ENCODE measurements at places on chromosomes 12 and 14.

GRCh38 chr12:70482764-70483163 is 116.7 kb downstream of the KCNMB4 start:
- DNase-seq, result no peak

DNA sequence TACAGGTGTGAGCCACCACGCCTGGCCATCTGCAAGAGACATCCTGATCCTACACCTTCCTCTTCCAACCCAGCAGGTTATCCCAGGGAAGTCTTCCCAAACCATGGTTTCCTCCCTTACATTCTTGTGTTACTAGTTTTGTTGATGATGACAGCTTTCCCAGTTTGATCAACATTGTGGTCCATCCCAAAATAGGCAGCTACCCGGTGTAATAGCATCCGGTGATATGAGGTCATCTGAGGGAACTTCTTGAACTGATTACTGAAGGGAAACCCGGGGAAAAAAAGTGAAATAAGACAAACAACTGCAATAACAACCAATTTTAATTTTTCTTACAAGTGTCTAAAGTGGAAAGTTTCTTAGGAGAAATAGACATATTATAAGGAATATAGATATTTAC is 45.3 kb upstream of the STAC3 start:
- DNase-seq, result no peak

DNA sequence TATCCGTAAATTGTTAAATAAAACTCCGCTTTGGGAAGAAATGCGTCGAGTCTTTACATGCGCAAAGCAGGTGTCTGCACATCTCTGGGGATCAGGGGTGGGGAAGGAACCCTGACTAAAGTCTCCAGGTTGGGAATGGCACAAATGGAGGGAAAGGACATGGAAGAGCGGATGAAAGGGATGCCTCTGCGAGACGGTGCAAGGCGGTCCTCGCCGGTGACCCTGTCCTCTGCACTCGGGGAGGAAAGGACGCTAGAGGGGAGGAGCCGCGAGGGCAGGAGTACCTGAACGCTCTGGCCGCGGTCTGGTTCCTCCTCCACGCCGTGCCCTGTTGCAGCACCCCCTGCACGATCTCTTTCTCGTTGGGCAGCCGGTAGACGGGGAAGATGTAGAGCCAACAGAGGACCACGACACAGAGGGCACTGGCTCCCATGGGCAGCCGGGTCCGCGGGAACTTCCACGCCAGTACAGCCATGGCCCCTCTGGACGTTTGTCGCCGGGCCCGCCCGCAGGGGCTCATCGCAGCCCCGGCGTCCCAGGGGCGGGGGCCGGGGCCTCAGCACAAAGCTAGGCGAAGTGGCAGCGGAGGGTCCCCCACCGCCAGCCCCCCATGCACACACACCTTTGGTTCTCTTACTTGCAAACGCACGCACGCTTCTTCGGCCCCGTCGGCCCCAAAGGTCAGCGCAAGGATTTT is 646 bp downstream of the ST8SIA1 start:
- DNase-seq, result no peak

DNA sequence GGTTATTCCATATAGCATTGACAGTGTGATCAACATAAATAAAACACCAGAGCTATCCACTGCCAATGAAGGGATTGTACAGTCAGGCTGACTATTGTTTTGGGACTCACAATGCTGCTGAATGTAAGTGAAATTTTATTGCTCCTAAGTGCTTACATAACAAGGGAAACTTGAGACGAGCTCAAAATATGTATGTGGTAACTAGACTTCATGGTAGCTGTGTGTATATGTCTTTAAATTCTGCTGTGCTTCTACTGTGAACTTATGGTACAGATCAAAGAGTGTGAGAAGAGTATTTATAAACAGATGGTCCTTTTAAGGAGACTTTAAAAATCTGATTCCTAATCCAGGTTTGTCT is 6.9 kb downstream of the FLRT2 start:
- no peak for DNase-seq

- no peak for DNase-seq
Measured at GRCh38 chr14:72350215-72350614, 418.0 kb downstream of the RGS6 start.

GRCh38 chr12:110600254-110600653 is 13.7 kb upstream of the TCTN1 start:
- no peak for DNase-seq

DNA sequence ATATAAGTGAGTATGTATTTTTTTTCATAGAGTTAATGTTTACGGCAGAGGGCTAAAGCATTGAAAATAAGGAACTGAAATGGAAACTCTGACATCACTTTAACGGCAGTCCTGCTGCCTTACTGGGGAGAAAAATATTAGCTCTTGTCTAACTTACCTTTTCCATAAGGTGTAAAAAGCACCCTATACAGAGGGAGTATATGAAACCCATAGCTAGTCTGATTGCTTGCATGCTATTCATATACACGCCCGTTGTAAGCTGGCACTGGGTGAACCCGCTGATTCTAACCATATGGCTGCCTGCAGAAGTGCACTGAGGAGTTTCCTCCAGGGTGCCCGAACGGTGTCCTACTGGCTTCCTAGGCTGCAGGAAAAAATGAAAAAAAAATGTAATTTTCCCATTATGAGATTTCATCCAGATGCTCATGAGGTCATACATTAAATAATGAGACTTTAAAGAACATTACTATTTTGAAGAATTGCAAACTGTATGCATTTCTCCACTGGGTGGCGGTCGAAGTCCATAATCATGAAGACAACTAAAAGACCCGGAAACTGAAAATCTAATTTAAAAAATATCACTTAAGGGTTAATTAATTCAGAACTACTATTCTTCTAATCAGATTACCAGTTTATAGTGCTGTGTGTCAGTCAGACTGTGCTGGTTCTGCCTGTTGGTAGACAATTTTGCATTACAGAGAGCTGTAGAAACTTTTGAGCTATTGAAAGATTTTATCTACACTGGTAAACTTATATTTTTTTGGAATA is 144.7 kb downstream of the ALX1 start:
- no peak for DNase-seq

DNA sequence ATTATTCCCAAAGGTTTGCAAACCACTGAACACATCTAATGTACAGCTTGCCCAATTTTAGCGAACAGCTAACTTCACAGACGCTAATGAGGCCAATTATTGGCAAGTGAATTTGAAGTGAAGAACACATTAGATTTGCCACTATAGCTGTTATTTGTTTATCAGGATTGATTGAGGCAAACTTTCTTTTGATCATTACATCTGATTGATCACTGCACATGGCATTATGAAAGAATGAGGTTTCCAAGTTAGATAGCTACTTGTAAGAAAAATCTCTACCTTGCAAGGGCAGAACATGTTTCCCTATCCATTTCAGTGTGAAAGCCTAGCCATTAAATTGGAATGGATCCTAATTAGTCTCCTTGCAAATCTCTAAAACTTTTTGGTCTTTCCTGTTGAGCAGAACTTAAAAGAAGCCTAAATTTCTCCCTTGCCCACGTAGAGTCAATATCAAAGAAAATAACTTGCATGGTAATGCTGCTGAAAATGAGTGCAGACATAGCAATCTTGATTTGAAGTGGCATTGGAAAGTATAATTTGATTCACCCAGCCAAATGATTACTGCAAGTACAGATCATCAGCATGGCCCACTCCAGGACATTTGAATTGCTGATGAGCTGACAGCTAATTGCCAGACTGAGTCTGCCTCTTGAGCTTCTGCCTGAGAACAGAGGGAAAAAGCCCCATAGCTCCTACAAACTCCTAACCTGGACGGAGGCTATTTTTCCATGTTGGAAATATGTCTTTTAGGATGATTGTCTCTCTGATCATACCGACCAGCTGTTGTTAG is 98.6 kb downstream of the TPH2 start:
- no peak for DNase-seq

- no peak for DNase-seq
Measured at GRCh38 chr12:100345020-100345767, 11.7 kb upstream of the SLC17A8 start.

DNA sequence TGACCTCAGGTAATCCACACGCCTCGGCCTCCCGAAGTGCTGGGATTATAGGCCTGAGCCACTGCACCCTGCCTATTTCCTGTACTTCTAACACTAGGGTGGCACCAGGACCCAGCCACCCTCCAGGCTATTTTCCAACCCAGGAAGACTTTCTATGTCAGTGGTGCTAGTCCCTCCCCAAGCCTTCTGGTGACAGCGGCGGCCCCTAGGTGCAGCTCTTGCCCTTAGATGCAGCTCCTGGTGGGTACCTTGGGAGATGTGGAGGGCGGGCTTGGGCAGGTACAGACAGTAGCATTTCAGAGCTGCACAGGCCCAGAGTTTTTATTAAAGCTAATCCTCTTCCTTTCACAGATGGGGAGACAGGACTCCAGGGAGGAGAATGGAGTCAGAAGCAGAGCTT is 62.8 kb downstream of the SRRM4 start:
- no peak for DNase-seq

- no peak for DNase-seq
Measured at GRCh38 chr12:27064397-27065342, 17.7 kb downstream of the C12orf71 start.

GRCh38 chr12:77609016-77609415 is 221.7 kb upstream of the NAV3 start:
- no peak for DNase-seq

DNA sequence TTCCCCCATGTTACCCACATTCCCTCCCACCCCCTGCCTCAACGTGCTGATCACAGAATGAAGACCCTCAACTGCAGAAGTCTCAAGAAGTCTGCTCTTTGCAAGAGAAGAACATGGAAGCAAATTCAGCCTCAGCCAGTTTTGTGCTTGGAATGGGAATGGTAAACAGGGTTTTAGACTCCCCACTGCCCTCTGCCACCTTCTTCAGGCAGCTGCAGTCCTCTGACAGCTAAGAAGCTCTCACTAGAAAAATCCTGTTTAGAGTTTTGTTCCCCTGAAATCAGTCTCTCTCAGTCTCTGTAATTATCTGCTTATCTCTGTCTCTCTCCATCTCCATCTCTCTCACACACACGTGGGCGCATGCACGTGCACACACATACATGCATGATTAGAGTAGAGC is 85.4 kb downstream of the CRACR2A start:
- no peak for DNase-seq

DNA sequence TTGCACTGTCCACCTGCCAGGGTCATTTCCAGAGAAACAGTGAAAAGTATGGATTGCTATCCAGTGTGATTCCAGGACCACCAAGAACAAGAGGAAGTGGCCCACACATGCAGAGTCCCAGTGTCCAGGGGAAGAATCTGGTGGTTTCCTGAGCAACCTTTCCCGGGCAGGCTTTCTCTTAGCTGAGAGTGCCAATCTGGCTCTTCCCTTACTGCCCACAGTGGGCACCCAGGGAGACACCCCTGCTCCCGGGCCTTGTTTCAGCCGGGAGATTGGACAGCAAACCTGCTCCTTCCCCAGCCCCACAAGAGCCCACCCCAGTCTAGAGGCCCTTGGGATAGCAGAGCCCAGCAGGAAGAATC is 62.1 kb downstream of the VWF start:
- no peak for DNase-seq

DNA sequence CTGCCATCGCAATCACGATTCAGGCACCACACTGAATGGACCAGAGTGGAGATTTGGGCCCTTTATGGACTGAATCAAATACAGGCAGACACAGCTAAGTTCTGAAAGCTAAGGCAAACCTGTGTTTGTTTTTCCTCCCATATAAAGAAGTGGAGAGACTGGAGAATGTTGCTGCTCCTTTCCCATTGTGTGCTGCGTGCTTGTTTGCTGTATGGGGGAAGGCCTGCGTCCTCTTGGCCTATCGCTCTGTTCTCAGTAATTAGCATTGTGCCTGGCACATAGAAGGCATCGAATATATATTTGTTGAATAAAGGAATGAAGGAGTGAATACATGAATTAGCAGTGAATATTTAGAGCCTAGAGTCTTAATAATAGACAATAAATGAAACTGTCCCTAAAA is 12.4 kb downstream of the ST8SIA1 start:
- DNase-seq, result no peak

GRCh38 chr14:94598816-94599655 is 13.2 kb upstream of the SERPINA3 start:
- DNase-seq, result no peak

DNA sequence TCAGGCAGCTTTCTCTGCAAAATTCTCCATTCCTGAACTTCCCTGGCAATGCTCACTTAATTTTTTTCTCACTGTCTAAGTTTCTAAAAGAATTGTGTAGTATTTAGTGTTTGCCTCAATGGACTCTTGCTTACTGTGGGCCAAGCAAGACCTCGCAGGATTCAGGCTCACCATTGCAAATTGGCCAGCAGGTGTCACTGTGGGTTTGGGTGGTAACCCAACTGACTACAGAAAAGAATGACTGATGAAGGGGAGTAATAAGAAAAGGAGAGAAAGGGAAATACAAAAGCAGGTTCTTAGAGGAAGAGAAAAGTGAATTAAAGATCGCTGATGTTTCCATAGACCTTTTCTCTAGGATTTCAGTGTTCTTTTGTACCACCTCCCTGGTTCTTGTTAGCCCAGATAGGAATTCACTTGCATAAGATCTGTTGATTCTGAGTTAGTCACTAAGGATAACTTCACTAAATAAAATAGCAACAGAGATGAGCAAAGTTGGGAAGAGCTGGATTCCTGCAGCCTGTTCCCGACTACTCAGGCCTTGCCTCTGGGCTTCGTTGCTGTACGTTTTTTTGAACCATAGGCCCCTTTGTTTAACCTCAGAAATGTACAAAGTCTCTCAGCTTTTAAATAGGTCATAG is 386.5 kb upstream of the DDHD1 start:
- peak; percentile 30 for DNase-seq

DNA sequence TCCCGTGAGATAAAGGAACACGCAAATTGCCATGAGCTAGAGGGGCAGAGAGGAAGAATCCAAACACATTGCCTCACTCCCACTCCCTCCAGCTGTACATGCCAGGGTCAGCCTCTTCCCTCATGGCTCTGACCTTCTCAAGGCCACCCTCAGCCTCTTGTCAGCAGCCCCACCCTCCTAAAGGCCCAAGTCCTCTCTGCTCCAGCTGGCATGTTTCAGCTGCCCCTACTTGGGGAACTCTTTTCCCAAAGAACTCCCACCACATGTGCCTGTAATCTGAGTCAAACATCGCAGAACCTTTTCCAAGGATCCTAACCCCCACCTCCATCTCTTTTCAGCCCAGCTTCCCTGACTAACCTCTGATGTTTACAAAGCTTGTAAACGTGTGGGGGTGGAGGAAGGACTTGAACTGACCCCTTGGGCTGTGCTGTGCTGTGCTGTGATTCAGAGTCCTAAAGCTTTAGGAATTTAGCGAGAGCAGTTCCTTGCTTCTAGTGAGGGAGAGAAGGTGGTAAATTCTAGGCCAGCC is 7.3 kb upstream of the CACNB3 start:
- DNase-seq, result no peak

DNA sequence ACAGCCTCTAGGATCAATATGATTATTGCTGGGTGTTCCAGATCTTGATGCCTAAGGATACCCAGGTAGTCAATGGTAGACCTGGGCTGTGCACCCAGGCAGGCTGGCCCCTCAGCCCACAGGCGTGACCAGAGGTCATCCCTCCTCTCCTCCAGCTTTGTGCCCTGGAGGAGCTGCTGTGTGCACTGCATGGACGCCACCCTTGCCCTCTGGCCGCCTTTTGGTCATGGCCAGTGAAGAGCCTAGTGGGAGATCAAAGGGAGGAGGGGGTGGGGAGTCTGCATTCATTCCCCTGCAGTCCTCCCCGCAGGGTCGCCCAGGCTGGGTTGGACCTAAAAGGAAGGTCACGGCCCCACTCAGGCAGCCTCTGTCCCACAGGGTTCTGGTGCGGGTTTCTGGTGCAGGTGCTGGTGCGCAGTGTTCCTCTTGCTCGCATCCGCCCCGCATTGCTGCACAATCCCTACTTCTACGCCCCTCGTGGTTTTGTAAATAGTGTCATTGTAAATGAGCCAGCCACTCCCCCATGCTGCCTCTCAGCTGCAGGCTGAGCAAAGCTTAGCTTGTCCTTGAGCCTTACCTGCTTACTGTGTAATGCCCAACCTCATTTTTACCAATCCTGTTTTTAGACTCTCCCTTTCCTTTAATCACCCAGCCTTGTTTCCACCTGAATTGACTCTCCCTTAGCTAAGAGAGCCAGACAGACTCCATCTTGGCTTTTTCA is 55.3 kb downstream of the PSMA6 start:
- DNase-seq, result no peak

Measured in iPS DF 19.7 (cell line).